Hematopoietic multipotent progenitor cell treated with erythropoietin and hydrocortisone succinate and interleukin-3 and kit ligand, for 4 days (in vitro differentiated cells): ENCODE measurements at places on chromosomes 1 and 21.

- no peak for DNase-seq
Measured at GRCh38 chr1:184953600-184954219, 20.6 kb downstream of the NIBAN1 start.

DNA sequence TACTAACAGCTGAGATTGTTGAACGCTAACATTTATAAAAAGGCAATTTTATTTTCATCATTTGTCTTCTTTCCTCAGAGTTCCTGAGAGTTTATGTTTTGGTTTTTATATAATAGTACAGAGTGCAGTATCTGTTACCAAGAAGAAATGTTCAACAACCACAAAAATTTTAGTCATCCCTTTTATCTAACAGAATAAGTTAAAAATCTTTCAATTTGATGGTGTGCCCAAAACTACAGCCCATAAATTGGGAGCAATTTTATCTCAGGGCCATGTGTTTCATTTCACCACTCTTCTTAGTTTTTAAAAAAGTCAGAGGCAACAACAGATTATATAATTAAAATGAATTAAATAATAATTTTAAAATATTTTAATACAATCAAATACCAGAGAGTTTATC, 37.1 kb downstream of the NEXN start:
- DNase-seq = no peak

DNA sequence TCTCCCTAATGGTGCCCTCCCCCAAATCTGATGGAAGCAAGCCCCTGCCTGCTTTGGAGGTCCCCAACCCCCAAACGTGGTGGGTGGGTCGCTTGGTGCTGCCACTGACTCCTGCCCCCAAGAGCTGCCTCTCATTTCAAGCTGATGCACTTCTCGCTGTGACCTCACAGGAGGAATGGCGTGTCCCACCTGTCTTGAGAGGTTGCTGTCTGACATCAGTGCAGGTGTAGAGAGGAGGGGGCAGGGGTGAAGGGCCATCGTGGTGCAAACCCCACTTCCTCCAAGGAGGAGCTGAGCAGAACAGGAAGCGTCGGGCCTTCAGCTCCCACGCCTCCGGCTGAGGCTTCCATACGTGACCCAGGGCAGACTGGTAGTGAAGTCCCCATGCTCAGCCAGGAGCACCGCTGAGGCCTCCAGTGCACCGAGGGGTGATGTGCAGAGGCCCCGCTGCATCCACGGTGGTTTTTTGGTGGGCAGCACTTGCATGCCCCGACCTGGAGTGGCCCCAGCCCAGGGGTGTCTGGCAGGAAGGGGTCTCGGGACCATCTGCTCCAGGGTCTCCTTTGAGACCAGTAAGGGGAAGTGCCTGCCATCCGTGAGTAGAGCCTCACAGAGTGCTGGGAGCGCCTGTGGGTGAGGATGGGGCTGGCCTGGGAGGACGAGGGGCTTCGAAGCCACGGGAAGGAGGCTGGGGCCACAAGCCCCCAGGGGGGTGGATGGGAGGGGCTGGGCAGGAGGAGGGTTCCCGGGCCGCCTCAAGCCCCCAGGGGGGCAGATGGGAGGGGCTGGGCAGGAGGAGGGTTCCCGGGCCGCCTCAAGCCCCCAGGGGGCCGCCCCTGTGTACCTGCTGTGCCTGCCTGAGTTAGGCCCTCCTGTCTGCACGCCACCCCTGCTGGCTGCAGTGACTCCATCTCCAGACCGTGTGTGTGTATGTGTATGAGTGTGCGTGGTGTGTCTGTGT, 39.8 kb downstream of the WDR4 start:
- DNase-seq = no peak

DNA sequence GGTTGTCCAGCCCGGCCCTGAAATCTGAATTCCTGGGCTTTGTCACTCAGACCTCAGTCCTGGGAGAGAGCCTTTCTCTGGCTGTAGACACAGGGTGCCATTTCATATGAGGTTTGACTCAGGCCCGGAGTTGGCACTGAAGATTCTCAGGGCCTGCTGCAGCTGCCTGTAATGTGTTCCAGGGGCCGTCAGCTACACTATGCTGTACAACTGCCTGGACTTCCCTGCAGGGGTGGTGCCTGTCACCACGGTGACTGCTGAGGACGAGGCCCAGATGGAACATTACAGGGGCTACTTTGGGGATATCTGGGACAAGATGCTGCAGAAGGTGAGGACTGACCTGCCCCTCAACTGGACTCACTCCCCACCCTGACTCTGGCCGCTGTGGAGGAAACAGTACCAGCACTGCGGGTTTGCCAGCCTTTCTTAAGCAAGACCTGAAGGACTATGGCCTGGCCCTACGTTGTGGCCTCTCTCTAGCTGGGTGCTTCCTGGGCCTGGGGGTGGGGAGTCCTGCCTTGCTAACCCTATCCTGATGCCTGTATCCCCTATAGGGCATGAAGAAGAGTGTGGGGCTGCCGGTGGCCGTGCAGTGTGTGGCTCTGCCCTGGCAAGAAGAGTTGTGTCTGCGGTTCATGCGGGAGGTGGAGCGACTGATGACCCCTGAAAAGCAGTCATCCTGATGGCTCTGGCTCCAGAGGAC, 18.9 kb downstream of the FAAH start:
- DNase-seq = no peak

DNA sequence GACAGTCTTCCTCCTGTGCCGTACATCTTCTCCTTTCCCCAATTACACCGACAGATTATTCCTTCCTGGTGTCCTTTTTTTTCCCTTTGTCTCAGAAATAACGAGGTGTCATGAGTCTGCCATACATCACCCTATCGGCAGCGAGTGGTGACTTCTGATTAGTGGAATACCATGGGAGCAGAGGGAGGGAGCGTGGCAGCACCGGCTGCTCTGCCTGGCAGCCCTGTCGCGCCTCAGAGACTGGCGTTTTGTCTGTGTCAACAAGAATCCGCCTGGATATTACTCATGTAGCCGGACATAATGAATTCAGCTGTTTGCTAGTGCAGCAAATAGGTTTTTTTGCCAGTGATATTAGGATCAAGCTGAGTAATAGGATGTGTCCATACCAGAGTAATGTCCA, 51.8 kb downstream of the UTP25 start:
- no peak for DNase-seq

- peak; percentile 70 for DNase-seq
Measured at GRCh38 chr1:36161641-36162531, 5.9 kb downstream of the MAP7D1 start.

DNA sequence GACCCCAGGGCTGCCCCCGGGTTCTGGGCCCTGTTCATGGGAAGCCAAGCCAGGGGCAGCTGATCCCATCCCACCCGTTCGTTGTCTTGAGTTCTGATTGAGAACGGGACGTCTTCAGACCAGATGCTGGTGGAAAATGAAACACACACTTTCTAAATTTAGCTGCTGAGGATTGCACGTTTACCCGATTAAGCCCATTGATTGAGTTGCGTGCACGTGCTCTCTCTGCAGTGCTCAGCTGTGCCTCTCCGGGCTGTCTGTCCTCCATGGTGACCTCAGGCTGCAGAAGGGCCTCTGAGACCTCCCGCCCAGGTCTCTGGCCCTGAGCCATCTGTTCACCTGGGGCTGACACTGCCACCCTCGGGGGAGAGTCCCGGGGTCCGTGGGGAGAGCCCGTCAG, 27.0 kb upstream of the PEX10 start:
- DNase-seq = no peak

GRCh38 chr1:27652111-27652864, 17.3 kb upstream of the FGR start:
- no peak for DNase-seq

DNA sequence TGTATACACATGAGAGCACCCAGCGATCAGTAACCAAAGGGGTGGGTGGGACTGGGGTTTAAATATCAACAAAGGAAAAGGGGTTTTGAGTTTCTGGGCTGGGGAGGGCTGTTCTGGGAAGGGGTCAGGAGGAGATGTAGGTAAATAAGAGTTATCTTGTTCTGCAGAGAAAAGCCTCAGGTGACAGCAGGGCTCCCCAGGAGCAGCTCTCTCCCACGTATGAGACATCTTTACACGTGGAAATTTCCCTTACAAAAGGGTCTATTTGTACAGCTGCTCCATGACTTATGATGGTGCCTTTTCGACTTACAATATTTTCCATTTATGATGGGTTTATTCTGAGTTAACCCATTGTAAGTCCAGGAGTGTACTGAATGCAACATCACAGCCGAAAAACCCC, 16.3 kb upstream of the PADI2 start:
- DNase-seq = no peak

- peak; percentile 88 for DNase-seq
Measured at GRCh38 chr1:84225646-84226045, 75.9 kb upstream of the SAMD13 start.

GRCh38 chr1:36035154-36035553, 48.7 kb upstream of the TEKT2 start:
- no peak for DNase-seq

DNA sequence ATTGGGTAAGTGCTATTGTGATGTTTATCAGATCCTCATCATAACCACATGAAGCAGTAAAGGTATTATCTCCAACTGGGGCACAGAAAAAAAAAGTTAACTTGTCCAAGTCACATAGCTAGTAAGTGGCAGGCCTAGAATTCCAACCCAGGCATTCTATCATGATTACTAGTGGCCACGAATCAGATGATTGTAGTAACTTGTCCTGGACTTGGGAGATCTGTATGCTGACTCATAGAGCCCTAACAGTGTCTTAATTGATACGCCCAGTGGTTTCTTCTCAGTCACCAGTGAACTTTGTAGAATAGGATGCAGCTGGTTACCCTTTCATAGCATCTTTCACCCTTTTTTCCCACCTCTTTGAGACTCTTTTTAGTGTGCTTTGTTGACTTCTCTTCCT, 91.1 kb upstream of the UBE2U start:
- no peak for DNase-seq

- DNase-seq = no peak
Measured at GRCh38 chr21:35811191-35811806, 249.0 kb downstream of the SETD4 start.

DNA sequence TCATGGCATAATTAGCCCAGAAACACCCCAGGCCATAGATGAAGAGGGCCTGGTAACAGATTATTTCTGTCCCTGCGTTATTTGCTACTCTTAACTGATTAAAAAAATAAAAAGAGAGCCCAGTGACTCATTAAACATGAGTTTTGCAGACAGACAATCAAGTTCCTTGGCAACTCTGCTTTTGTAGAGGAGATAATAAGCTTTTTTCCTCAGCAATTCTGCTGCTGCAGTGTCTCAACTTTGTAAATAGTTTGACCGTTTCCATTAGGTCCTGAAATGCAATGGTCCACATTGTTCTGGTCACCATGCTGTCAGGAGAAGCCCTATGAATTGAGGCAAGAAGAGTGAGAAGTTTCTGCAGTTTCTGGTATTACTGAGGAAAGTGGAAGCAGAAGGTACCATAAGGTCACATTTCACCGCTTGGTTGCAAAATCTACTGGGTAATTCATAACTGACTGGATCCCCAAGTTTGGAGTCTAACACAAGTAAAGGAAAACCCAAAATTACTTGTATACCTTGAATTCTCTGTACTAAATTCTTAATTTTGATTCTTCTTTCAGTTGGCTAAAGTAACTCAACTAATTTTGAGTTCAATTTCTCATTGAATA, 139.5 kb downstream of the ZZZ3 start:
- no peak for DNase-seq

DNA sequence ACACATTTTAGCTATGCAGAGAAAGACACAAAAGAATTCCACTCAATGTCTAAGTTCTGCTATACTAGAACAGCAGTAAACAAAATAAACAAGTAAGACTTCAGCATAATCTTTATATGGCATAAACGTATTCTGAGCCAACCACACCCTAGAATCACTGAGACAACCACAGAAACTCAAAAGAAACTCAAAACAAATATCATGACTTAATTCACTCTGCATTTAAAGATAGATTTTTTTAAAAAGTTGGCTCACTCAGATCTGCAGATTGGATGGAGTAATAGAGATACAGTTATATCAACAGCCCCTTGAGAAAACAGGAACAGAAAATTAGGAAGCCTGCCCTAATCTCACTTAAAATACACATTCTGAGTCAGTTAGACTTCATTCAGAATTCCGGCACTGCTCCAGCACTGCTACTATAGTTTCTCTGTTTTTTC, 95.0 kb downstream of the COL24A1 start:
- DNase-seq = peak; percentile 72
